ENCODE measurements at places on chromosomes 5 and 9.

GRCh38 chr5:169641253-169641652 is 4.2 kb downstream of the DOCK2 start:
- DNase-seq: no peak

DNA sequence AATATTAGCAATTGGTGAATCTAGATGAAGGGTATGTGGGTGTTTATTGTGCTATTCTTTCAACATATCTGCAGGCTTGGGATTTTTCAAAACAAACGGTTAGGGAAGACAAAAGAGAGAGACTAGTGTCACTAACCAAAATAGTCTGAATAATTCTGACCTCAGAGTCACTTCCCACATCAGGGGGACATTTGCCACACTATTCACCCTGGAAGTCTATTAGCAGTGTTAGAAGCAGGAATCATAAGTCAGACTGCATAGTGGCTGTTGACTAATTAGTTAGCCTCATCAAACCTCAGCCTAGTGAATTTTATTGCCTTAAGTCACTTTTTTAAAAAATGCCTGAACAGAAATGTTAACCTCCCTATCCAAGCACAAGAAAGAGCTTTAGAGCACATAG is 169.2 kb upstream of the RGMB start:
- no peak for DNase-seq

DNA sequence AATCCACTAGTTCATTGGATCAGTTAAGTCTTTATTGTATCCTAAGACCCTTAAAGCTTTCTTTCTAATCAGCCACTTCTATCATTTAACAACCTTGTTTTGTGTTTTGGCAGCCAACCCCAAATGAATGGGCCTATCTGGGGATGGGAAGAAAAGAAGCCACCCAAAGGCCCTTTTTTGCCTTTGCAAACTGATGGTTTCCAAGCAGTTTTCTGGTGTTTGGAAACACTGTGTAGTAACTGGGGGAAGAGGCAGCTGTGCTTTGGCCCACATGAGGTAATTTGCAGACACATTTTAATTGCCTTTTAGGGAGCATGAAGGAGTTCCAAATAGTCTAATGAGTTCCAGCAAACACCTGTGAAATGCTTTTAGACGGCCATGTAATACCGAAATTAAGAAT is 1751.3 kb upstream of the WWC1 start:
- no peak for DNase-seq

DNA sequence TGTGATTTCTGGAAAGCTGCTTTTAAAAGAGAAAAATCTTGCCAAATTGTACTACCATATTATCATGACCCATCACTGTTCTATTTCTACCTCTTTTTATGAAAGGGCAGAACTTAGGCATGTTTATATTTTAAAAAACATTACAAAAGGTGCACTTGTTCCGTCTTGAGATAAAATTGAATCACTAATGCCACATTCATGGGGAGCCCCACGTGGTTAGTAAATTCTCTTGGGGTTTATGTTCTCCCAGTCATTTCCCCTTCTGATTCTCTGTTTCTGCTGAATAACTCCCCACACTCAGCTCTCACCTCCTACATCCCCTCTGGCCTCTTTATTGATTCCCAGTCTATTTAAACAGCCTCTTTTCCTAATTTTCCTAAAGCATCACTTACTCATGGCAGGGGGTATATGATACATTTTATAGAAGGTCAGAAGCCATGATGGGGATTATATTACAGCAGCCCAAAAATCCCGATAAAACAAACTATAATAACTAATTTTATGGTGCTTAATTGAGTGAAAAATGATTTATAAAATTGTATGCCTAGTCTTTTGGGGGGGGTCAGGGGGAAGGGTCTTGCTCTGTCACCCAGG is 19.7 kb upstream of the VLDLR start:
- DNase-seq: no peak

- DNase-seq: no peak
Observed at GRCh38 chr5:6059137-6059800, 319.1 kb downstream of the MED10 start.

DNA sequence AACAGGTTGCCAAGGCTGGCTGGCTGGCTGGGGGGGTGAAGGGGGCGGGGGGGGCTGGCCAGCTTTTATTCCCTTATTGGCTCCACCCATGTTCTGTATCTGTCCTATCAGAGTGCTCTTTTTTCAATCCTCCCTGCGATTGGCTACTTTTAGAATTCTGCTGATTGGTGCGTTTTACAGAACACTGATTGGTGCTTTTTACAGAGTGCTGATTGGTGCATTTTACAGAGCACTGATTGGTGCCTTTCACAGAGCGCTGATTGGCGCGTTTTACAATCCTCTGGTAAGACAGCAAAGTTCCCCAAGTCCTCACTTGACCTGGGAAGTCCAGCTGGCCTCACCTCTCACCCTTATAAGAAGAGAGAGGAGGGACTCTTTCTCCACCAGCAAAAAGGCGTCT is 175.9 kb downstream of the ERCC6L2 start:
- DNase-seq: no peak

- DNase-seq: no peak
Observed at GRCh38 chr5:21807953-21808352, 1045.2 kb downstream of the CDH12 start.

DNA sequence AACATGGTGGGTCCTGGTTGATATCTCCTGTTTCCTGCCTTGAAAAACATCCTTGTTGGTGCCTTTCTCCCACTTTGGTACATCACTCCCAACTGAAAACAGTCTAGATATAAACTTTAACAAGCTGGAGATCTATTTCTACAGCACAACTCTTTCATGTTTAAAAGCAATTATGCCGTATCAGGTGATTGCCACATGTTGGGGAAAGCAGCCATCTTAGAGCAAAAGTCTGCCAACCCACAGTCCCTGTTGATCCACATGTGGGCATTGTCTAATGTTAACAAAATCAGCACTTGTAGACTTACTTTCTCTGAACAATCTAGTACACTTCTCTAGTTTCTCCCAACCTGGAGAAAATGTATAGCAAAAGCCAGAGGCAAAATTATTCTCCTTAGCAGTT is 104.1 kb downstream of the PRDM6 start:
- no peak for DNase-seq

GRCh38 chr5:142104491-142104890 is 4.1 kb upstream of the NDFIP1 start:
- DNase-seq: no peak

DNA sequence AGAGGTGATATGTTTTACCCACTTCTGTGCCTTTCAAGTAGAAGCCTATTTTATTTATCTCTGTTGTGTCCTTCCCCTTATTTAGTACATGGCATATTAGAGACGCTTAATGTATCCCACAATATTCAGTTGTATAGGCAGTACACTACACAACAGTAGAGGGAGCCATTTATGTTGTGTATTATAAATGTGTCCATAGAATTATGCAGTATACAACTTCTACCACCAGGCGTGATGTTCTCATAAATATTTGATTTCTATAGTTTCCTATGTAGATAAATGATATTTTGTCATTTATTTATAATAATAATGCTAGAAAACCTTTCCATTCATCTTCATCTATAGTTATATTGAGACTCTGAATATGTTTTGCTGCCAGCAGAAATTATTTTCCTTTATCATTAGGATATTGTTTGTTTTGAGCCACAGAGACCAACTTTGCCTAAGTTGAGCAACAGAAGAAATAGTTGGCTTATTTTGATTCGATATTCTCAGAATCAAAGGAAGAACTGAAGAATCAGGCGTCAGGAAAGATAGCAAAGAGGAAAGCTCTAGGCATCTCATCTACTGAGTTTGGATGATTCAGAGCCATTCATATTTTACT is 81.7 kb downstream of the ADAMTS19 start:
- no peak for DNase-seq

GRCh38 chr9:21744841-21745240 is 57.6 kb upstream of the MTAP start:
- no peak for DNase-seq

DNA sequence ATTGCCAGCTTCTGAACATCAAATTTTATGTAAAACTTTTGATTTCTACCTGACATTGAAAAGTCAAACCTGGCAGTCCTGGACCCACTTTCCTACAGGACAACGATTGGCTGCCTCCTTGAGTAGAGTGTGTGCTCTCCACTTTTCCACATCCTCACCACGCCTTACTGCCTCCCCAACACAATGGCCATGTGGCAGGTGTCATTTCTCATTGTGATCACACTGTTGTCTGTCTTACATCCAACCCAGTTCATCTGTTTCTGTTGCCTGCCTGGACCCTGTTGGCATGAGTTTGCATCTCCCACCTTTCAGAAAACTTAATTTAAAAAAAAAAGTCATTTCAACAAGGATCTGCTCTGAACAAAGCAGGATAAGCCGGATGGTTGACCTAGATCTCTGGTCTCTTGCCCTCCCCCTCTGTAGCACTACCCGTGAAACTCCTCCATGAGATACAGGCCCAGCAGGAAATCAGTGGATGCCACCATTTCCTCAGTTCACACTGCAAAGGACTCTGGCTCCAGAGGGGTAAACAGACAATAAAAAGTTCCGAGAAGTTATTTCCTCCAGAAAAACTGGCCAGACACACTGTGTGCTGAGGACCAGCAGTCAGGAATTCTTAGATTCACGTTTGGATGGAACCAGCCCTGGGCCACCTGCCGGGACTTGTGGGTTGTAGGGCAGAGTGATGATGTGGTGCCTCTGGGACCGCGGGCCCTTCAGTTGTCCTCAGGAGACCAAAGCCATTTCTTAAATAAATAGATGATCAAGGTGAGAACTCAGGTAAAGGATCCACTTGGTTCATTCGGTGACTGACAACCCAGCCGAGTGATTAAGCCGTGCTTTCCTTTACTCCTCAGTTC is 48.6 kb downstream of the AMBP start:
- DNase-seq: no peak

GRCh38 chr5:168591302-168592013 is 12.3 kb upstream of the PANK3 start:
- DNase-seq: no peak

- DNase-seq: no peak
Observed at GRCh38 chr5:179176166-179176565, 116.0 kb downstream of the ZNF354C start.

DNA sequence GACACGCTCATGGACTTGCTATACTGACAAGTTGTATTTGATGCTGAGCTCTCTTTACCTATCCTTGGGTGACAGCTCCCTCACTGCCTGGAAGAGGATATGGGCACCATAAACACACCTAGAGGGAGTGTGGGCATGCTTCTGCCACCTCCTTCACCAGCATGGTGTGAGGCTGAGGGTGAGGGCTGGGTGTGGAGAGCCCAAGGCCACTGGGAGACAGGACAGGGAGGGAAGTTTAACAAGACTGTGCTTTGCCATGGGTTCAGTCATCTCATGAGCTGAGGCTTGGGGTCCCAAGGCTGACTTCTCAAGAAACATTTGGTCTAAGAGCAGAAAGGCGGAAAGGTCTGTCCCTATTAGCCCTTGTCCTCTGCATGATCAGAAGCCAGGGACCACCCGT is 93.6 kb upstream of the ANKRD55 start:
- no peak for DNase-seq

GRCh38 chr5:68214482-68215207 is 911 bp upstream of the PIK3R1 start:
- no peak for DNase-seq

DNA sequence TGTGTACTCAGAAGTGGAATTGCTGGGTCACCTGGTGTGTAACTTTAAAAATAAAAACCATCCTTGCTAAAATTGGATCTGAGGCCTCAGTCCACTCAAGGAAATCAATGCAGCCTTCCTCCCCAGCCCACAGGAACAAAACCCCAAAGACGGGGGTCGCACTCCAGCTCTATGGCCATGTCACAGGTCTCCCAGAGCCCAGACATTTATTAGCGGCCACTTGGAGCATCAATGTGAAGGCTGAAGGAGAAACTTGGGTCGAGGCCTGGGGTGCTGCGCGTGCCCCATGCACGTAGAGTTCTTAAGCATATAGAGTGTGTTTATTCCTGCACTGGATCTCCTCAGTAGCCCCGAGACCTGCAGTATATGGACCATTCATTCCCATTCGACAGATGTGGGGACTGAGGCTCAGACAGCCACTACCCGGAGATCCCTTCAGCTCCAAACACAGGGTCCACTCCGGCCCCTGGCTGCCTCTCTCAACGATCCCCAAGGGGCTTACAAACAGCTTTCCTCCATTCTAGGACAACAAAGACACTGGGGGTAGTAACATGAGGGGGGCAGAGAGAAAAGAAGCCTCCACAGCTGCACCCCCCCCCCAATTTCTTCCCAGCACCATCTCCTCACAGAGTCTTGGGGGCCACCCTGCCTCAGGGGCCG is 14.3 kb upstream of the OLFM1 start:
- DNase-seq: no peak

GRCh38 chr9:118613996-118614395 is 755.2 kb downstream of the BRINP1 start:
- DNase-seq: no peak

DNA sequence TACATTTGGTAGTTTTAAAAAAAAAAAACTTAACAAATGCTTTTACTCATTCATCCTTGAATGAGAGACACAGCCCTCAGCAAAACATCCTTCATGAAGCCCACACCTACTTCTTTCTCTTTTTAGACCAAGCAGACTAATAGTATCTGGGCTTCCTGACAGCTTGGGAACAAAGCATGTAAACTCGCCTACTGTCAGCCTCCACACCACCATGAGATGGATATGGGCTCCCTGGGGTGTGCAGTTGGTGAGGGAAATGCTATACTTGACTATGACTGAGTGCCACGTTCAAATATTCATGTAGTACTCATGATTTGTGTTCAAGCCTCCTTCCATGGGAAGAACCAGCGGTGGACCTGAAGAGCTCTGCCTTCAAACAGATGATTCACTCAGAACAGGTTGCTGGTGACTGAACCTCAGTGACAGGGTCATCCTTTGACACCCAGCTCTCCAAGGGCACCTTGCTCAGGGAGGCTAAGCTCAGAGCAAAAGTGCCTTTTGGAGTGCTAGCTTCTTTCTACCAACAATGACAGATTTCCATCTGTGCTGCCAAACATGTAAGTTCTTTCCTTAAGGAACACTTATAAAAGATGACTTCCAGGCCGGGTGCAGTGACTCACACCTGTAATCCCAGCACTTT is 36.8 kb downstream of the SLC22A5 start:
- DNase-seq: no peak

DNA sequence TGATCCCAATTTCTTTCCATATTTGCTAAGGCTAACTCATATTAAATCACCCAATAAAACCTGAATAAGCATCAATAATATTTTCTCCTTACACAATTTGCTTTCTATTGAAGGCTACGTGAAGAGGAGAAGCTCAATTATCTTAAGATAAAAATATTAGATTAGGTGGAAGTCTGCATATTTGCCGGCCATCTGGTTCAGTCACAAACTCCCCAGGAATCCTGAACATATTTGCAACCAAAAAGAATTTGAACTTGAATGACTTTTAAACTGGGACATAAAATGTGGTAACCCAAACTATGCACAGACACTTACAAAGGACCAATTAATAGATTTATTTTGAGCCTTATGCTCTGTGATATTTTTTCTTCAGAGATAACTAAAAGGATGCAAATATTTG is 92.3 kb downstream of the HAPLN1 start:
- DNase-seq: no peak
